ENCODE measurements at places on chromosomes 6 and 20.
A peak's percentile ranks its signal among the peaks of the same experiment; 100 is the strongest.

DNA sequence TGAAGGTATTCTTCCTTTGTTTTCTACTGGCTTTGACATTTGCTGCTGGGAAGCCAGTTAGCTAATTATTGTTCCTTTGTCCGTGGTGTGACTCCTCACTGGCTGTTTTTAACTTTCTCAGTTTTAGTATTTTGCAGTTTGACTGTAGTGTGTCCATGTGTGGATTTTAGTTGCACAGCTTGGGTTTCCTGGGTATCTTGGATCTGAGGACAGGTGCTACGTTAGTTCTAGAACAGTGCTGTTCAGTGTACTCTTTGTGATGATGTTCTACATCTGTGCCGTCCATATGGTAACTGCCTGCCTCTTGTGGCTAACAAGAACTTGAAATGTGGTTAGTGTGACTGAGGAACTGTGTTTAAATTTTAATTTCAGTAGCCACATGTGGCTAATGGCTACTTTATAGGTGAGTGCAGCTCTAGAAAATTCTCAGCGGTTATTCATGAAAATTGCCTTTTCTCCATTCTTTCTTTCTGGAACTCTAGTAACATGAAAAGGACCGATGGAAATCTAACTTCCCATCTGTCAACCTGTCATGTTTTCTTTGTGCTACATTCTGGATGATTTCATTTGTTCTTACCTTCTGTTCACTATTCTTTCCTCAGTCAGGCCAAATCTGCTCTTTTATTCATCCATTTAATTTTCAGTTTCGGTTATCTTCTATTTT, 7.4 kb downstream of the SNX9 start:
- DNase-seq: no peak

DNA sequence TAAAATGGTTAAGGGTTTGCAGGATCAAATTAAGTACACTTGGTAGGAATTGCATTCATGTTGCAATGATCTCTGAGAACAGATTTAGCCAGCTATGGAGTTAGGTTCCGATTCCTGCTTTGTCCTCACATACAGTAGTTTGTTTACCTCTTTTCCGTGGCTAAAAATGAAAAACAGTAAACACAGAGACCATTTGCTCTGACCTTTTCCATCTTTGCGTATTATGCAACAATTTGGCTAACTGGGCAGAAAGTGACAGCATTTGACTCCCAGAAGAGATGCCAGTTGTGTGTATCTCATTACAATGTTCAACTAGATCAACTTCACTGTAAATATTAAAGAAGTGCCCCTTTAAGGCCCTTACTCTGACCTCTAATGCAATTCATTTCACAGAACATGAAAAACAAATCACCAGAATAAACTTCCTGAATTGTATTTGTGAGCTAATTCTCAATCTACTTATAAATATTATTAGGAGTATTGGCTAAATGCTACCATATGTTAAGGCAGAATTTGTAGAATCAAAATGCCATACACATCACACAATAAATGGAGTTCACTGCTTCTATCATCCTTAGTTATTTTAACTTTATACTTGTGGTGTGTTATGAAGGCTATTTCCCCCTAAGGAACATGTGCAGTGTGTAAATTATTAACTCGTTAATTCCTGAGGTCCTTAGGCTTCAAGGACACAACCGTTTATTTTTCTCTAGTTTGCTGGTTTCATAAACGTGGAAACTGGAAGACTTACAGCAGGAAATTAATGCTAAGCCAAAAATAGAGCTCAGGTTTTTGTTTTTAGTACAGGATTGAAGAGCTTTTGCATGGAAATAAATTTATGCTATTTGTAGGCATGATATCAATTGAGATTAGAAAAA, 380.7 kb upstream of the CITED2 start:
- DNase-seq: no peak

DNA sequence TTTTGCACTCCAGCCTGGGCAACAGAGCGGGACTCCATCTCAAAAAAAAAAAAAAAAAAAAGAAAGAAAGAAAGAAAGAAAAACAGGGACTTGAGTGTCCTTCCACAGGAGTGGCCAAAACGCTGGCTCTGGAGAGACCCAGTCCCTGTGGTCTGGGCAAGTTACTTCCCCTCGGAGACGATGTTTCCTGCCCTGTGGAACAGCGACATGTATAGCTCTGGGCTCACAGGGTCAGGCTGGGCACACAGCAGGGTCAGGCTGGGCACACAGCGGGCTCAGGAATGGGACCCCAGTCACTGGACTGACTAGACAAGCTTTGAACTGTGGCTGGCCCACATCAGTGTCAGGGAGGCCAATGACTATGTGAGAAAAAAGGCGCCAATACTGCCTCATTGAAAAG, 110.7 kb downstream of the ASXL1 start:
- no peak for DNase-seq

DNA sequence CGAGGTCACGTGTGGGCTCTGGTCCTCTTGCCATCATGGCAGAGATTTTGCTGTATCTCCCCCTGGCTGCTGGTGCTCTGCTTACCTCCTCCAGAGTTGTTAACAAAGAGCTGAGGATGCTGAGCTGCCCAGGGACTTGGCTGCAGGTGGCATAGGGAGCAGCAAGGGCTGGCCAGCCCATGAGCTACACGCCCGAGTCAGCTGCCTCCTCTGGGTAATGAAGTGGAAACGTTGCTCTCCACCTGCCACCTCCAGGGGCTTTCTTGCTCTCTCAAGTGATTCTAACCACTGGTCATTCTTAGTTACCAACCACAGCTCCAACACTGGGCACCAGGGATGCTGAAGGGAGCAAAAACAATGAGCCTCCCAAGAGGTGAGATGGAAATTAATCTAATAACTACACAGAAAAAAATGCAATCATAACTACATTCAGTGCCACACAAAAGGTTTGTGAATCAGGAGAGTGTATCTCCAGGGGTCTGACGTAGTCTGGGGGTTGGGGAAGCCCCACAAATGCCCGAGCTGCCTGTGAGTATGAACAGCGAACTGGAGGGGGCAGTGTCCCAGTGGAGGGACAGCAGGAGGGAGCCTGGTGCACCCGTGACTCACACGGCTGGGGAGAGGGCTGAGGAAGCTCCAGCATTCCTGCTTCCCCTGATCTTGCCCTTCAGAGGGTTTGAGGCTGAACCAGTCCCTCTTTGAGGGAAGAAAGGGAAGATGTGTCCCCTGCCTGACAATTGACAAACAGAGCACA, 78.7 kb downstream of the CDH26 start:
- DNase-seq: no peak

DNA sequence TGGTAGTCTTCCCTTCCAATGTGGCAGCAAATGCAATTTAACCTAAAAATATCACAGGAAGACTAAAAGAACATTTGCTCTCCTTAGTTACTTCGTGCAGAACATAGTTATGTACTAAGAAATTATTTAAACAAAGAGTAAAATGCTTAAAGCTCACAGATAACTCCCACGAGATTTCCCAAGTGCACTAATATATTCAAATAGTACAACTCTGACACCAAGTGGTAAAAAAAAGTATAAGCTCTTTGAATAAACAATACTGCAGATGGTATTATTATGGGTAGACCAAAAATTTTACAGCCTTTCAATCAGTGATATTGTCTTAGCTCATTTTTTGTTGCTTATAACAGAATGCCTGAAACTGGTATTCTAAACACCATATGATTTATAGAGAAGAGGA, 52.8 kb upstream of the FILIP1 start:
- no peak for DNase-seq

DNA sequence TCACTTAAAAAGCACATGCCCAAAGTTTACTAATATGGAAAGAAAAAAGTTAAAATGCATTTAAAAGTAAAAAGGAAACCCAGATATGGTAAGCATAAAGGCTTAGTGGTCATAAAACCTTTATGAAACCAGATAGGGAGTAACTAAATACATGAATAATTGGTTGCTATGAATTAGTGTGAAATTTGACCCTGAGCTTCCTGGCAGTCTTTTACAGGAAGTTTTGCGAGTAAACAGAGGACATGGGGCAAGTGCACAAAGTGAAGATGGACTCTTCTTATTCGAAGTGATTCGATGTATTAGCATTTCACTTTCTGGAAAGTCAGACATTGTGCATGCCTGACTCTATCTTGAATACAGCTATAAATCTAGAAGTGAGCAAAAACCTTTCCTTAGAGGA, 90.9 kb upstream of the MLIP start:
- DNase-seq: no peak

DNA sequence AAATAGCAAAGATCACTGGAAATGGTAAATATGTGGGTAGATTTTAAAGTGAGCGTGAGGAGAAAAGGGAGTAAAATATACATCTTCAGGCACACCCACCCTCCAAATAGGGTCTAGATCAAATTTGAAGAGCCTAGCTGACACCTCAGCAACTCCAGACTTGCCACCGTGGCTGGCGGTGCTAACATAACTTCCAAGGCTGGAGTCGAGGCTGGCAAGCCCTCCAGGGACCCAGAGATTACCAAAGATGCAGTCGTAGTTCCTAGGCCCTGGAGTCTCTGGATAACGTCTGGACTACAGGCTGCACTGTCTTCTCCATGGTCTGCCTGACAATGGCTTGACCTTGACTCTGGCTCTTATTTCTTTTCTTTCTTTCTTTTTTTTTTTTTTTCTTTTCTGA, 22.5 kb downstream of the TUBB2B start:
- DNase-seq: no peak

- DNase-seq: no peak
Measured at GRCh38 chr20:62850333-62850974, 11.2 kb downstream of the TCFL5 start.

GRCh38 chr6:161411265-161411944, 137.5 kb upstream of the AGPAT4 start:
- no peak for DNase-seq

DNA sequence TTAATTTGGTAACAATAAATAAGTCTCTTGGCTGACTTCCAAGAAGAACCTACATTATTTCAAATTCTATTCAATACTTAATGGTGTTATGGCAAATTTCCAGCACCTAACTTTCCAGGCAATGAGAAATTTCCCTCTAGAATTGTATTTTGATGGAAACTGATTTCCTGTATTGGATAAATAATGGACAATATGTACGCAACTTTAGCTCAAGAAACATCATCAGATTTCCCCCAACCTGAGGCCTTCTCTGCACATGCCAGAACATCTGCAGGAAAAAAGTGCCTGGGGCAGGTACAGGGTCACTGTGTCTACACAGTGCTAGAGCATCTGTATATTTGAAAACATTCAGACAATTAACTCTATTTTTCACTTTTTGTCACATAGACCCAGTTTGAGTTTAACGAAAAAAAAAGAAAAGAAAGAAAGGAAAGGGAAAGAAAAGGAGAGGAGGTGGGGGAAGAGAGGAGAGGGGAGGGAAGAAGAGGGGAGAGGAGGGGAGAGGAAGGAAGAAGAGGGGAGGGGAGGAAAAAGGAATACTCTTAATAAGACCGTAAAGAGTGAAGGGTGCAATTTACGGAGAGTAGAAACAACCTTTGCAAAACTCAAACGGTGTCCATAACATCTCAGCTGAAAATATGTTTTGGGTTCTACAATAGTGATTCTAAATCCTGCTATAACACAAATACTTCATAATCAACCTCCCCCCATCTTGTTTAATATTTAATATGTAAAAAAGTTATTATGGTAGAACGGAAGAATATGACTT, 130.0 kb downstream of the TSHZ2 start:
- DNase-seq: no peak

- DNase-seq: no peak
Measured at GRCh38 chr6:162713974-162714780, 13.4 kb downstream of the PRKN start.

DNA sequence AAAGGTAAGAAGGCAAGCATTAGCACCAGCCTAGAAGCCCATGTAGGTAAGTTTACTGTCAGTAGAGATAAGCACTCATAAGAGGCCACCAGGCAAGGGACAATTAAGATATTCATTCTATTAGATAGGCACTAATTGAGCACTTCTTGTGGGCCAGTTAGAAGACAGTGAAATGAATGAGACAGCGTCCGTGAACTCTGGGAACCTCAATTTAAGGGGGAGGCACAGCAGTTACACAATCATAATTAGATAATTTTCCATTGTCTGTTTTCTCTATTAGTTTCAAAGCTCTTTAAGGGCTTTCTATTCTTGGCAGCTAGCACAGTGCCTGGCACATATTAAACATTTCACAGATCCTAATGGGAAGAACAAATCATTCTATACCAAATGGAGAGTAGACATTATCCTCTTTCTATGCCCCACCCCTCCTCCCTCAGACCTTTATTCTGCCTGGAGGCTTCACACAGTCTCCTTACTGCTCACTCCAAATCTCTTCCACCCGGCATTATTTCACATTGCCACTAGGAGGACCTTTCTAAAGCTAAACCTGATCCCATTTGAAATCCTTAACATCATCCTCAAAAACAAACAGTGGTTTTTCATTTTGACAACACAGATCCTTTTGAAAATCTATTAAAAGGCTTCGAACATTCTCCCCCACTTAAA, 529.6 kb downstream of the ADGRB3 start:
- DNase-seq: no peak

DNA sequence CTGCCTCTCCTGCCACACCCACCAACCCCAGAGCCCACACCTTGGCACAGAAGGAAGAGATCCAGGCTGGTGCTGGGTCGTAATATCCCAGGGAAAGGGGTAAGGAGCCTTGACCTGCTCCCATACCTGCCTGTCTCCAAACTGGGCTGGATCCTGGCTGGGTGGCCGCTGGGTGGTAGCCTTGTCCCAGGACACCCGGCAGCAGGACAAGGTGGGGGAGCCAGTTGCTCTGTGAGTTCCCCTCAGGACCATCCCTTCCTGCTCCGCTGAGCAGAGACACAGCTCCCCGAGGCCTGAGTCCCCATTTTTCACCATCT, 58.8 kb downstream of the UBE2V1 start:
- DNase-seq: no peak

- DNase-seq: no peak
Measured at GRCh38 chr6:21886542-21887151, 293.1 kb downstream of the SOX4 start.

GRCh38 chr6:7112741-7113313, 5.1 kb downstream of the RREB1 start:
- DNase-seq: peak; percentile 12

- DNase-seq: no peak
Measured at GRCh38 chr6:156747715-156748114, 29.5 kb upstream of the ARID1B start.

GRCh38 chr6:155510879-155511278, 55.2 kb upstream of the NOX3 start:
- DNase-seq: no peak

DNA sequence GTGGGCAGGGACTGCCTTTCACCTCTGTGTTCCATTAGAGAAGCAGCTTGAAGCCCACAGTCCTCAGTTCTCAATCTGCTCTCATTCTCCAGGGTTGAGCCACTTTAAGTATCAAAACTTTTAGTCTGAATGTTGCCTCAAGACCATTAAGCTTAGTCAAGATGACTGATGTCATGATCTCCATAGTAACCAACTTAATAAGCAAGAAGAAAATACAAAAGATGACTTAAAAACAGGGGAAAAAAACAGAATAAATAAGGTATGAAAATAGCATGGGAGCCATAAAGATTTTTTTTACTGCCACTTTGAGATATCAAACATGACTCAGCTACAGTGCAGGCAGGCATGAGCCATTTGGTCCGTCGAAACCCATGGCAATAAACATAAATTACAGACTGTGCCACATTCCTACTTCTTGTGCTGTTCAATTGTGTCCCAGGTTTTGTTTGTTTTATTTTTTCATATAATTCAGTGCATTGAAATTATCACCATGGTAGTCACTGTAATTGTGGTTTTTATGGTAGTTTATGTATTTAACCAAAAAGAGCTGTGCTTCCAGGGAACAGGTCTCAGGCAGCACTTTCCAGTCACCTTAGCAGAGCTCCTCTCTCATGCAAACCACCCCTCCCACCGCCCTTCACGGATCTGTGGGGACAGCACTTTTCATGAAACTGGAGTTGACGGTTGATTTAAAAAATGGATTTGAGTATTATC, 156.5 kb upstream of the INSM1 start:
- DNase-seq: no peak

Measured in stimulated activated CD4-positive, alpha-beta T cell treated with anti-CD3 and anti-CD28 coated beads, Interleukin-12 subunit alpha, Interleukin-12 subunit beta, amount 100 ng/mL, for 48 hours (primary cell).